ENCODE measurements at places on chromosomes 5 and 9.

DNA sequence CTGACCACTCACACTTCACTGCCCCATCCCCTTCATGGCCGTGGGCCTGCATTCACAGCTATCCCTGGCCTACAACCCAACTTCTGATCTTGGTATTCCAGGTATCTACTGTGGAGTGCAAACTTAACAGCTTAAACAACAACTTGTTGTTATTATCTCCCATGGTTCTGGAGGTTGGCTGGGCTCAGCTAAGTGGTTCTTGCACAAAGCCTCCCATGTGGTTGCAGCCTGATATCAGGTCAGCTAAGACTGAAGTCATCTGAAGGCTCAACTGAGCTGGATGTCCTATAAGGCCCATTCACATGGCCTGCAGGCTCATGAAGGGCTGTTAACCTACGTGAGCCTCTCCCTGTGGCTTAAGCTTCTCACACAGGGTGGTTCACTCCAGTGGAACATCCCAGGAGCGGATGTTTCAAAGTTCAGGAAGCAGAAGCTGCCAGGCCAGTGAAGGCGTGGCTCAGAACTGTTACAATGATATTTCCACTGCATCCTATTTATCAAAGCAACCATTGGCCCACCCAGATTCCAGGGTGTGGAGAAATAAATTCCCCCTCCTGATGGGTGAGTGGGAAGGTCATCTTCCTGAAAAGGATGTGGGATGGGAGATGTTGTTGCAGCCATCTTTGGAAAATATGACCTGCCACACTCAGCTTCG, 30.0 kb upstream of the TRIO start:
- DNase-seq = no peak

GRCh38 chr9:106745457-106745856, 117.5 kb upstream of the ZNF462 start:
- DNase-seq = no peak

GRCh38 chr5:108634617-108635288, 112.9 kb upstream of the FER start:
- DNase-seq = no peak

GRCh38 chr5:84870369-84870768, 485.7 kb upstream of the EDIL3 start:
- no peak for DNase-seq

DNA sequence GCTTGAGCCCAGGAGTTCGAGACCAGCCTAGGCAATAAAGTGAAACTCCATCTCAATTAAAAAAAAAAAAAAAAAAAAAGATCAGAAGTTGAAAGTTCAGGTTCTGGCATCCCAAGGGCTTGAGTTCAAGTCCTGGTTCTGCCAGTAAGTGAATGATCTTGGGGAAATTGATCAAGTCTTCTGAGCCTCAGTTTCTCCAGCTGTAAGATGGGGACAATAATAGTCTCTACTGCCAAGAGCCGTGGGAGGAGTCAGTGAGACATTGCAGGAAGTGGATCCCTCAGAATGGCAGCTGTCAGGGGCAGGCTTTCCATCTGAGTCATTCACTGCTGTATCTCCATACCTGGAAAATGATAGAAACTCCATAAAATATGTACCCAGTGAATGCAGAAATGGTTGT, 37.8 kb upstream of the FUBP3 start:
- no peak for DNase-seq
